Fibroblast of lung (primary cell): ENCODE measurements at places on chromosomes 4 and X. TPM values are rescaled to one million over a fixed set of nuclear protein-coding genes. Genes with fewer than 3 reads are reported as not detected.
A peak's percentile ranks its signal among the peaks of the same experiment; 100 is the strongest.

DNA sequence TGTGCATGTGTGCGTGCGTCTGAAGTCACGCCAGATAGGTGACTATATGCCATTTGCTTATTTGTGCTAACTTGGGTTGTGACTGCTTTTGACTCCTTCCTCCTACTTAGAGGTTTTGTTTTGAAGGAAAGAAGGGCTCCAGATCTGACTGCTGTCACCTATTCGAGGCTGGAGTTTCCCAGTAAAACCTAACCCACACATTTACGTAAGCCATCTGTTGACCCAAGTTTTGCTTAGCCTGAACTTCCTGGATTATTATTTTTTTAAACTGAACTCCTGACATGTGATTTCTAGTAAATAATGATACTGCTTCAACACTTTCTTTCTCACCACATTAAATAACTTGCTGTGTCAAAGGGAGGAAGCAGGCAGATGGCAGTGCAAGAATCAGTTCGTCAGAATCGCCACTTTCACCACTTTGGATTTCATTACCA, 41.5 kb downstream of the DTHD1 start:
- no peak for DNase-seq

The GABRG1 gene
- total RNA-seq = not detected in 2 replicates

GRCh38 chrX:149527705-149528104, 13.1 kb upstream of the EOLA1 start:
- no peak for DNase-seq

DNA sequence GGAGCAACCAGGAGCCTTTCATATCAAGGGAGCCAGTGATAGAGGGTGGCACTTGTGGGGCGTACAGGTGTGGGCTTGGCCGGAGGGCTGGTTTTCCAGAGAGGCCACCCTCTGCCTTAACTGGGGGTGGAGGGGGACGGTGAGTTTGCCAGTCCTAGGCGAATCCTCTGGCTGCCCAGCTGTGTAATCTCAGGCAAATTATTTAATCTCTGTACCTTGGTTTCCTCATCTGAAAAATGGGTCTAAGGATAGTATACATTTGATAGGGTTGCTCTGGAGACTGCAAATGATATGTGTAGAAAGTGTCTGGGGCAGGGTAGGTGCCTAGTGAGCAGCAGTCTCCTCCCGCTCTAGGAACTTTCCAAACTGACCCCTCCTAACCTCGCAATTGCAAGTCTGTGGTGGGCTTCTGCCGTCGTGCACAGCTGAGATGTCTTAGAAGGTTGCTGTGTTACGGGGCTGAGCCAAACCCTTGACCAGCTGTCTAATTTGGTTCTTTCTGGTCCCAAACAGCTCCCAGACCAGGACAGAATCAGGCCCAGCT, 3.8 kb upstream of the CXCR3 start:
- no peak for DNase-seq

The TRMT10A gene
- total RNA-seq = 6.7 and 11.1 TPM in 2 replicates

The PABPC1L2A gene
- not detected in 2 replicates for total RNA-seq

The DUSP21 gene
- total RNA-seq = not detected in 2 replicates

- DNase-seq = peak; percentile 93
Measured at GRCh38 chr4:88027611-88028608, 20.5 kb downstream of the PKD2 start.

DNA sequence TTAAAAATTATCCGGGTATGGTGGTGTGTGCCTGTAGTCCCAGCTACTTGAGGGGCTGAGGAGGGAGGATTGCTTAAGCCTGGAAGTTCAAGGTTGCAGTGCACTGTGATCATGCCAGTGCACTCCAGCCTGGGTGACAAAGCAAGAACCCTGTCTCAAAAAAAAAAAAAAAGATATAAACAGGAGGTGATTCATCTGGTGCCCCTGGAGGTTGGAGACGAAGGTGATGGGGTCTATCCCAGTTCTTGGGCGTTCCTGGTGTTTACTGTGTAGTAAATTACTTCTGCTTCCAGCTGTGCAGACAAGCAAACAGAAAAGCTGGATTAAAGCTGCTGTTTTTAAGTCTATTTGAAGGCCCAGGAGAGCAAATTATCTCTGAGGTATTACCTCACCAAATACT, 19.9 kb downstream of the GPKOW start:
- no peak for DNase-seq

The GPR82 gene
- not detected in 2 replicates for total RNA-seq

GRCh38 chr4:188612659-188613058, 473.4 kb downstream of the TRIML1 start:
- no peak for DNase-seq

- no peak for DNase-seq
Measured at GRCh38 chr4:2025817-2026216, 17.0 kb upstream of the NELFA start.

DNA sequence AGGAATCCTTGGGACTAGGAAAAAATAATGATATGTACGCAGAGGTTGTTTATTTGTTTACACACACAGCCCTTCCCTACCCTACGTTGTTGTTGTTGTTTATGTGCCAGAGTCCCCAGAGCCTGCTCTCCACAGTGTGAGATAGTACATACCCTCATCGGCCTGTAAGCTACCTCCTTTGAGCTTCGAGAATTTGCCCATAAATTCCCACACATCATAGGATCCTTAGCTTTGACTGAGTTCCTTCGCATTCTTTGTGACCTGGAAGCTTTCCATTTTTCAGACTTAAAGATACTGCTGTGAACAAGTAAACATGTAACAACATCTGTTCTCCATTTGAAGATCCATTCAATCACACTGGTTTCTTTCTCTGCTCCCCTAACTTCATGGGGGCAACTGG, 114.5 kb downstream of the IRF2 start:
- no peak for DNase-seq

The TMPRSS11D gene
- total RNA-seq = not detected in 2 replicates

DNA sequence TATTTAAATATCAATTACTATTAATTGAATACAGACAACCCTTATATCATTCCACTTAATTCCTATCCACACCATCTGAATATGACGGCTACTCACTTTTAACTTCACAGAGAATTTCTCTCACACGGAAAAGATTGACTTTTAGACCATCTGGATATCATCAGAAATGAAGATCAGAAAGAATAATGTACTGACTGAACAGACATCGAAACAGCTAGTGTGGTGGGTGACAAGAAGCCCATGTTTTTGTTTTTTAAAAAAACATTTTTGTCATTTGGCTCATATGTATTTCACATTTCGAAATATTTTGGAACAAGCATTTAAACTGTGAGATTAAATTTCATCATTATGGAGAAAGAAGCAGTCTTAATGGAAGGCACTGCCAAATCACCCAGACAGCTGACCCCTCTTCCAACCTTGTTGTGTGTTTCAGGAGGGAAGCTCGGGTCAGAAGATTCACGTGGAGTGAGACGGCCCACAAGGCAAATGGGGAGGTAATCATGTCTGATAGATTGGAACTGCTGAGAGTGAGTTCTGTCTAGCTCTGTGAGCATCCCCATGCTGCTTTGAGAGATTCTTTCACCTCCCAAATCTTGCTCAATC, 204.2 kb upstream of the RASGEF1B start:
- peak; percentile 10 for DNase-seq

DNA sequence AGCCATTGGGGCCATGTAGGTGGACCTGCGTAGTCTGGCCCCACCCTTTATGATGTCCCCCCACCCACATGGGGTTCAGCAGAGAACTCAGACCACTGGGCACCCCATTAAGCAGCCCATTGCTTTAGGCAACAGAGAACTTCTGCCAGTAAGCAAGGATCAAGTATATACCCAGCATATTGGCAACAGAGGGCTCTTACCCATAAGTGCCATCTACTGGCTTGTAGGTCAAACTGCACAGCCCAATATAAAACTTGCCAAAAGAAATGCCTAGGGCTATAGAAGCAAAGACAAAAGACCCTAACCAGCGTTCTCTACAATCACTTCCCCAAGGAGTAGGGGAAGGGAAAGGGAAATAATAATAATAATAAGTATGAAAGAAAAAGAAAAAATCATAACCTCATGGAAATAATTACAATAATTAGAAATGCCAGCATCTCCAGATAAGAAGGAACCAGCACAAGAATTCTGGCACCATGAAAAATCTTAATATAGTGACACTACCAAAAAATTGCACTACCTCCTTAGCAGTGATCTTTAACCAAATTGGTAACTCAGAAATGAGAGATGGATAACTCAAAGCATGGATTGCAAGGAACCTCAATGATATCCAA, 1090.7 kb downstream of the FAT4 start:
- peak; percentile 24 for DNase-seq

DNA sequence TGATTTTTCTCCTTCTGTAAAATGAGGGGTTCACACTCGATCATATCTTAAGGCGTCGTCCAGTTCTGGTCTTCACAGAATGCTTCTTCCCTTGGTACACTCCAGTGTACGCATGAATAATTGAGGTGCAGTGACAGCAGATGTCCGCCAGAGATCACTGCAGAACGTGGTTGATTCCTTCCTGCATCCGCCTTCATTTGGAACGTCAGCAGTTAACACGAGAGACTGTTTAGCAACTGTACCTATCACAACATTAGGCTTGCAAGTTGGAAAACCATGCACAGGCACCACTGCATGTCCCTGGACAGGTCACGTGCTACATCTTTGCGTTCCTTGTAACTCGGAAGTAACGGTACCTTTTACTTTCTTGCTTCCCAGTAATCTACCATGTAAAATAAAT, 66.0 kb upstream of the GEMIN8 start:
- DNase-seq = peak; percentile 57

The PNMA6A gene
- total RNA-seq = 3.1 and 3.3 TPM in 2 replicates

The CT45A3 gene
- total RNA-seq = not detected in 2 replicates

The LONRF3 gene
- 0.33 and 0.51 TPM in 2 replicates for total RNA-seq

GRCh38 chr4:129355031-129355430, 259.1 kb downstream of the C4orf33 start:
- DNase-seq = no peak

- DNase-seq = peak; percentile 0
Measured at GRCh38 chrX:123489011-123489410, 243.8 kb downstream of the THOC2 start.

DNA sequence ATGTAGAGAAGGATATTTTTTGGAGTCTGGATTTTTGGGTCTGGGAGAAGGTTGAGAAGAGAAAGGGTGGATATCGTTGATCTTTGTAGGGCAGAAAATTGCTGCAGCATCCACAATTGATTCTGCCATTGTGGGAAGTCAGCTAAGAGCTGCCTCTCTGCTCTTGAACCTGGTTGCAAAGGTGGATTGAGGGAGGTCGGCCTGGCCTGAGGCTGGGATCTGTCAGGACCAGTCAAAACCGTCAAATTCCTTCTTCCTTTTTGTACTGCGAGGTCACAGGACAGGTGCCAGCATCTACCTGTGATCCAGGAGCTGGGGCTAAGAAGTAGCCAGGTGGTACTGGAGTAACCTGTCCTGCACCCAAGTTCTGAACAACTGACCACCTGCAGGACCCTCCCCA, 93.7 kb downstream of the SHOX start:
- DNase-seq = no peak

- DNase-seq = no peak
Measured at GRCh38 chrX:130378024-130378669, 7.3 kb downstream of the GPR119 start.

The C1QTNF7 gene
- 1.5 and 3.0 TPM in 2 replicates for total RNA-seq

The RHOXF2B gene
- total RNA-seq = not detected in 2 replicates

- peak; percentile 11 for DNase-seq
Measured at GRCh38 chrX:21691512-21692018, 33.4 kb upstream of the KLHL34 start.

The HEPH gene
- 28.9 and 43.1 TPM in 2 replicates for total RNA-seq

The GLRA2 gene
- not detected in 2 replicates for total RNA-seq

DNA sequence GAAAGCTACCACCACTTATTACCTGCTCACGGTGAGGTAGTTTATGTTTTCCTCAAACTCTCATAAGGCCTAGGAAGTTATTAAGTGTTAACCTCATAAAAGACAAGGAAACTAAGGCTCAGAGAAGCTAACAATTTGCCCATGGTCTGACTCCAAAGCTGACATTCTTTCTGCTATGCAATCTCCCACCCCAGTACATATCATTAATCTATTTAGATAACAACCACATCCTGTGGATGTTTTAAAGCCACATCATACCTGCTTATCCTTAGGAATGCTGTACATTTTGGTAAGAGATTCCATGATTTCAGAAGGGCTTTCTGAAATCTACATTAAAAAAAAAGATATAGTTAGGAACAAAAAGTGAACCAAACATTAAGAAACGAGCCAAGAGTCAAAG, 55.4 kb downstream of the HUWE1 start:
- peak; percentile 74 for DNase-seq

- peak; percentile 28 for DNase-seq
Measured at GRCh38 chrX:72540318-72540717, 32.3 kb downstream of the HDAC8 start.

- DNase-seq = no peak
Measured at GRCh38 chrX:11427453-11428071, 134.3 kb downstream of the AMELX start.

- no peak for DNase-seq
Measured at GRCh38 chr4:80239480-80240150, 26.8 kb upstream of the FGF5 start.

DNA sequence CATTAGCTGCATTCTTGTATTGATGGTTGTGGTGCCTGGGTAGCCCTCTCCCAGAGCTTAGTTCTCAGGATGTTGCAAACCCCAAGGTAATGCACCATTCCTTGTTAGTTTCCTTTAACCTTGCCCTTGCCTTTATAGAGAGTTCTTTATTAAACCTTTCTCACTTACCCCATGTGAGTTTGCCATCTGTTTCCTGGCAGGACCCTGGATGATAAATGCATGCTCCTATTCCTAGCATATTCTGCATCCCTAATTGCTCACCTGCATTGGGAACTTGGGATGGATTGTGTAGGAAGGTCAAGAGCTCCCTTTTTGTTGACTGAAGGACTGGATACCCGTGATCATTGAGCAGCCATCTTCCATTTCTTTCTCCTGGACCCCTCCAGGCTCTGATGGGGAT, 59.9 kb upstream of the AP1S2 start:
- no peak for DNase-seq

The SPANXN3 gene
- not detected in 2 replicates for total RNA-seq

The MND1 gene
- 1.0 and 5.8 TPM in 2 replicates for total RNA-seq

- no peak for DNase-seq
Measured at GRCh38 chr4:7518871-7519637, 84.3 kb upstream of the PSAPL1 start.

- DNase-seq = no peak
Measured at GRCh38 chr4:25760518-25761157, 102.2 kb downstream of the SEL1L3 start.

The PLK4 gene
- 1.3 and 5.9 TPM in 2 replicates for total RNA-seq

The BCLAF3 gene
- 6.9 and 10.7 TPM in 2 replicates for total RNA-seq

The NHSL2 gene
- total RNA-seq = 4.1 and 9.7 TPM in 2 replicates

The GAGE2A gene
- not detected in 2 replicates for total RNA-seq

The ALB gene
- not detected in 2 replicates for total RNA-seq

The PHEX gene
- total RNA-seq = 1.7 and 1.8 TPM in 2 replicates
